Fibroblast of the conjunctiva (primary cell): ENCODE measurements at places on chromosomes 3 and 15.

- no peak for DNase-seq
These were observed 1058.5 kb downstream of the ROBO2 start for GRCh38 chr3:78098367-78098766.

DNA sequence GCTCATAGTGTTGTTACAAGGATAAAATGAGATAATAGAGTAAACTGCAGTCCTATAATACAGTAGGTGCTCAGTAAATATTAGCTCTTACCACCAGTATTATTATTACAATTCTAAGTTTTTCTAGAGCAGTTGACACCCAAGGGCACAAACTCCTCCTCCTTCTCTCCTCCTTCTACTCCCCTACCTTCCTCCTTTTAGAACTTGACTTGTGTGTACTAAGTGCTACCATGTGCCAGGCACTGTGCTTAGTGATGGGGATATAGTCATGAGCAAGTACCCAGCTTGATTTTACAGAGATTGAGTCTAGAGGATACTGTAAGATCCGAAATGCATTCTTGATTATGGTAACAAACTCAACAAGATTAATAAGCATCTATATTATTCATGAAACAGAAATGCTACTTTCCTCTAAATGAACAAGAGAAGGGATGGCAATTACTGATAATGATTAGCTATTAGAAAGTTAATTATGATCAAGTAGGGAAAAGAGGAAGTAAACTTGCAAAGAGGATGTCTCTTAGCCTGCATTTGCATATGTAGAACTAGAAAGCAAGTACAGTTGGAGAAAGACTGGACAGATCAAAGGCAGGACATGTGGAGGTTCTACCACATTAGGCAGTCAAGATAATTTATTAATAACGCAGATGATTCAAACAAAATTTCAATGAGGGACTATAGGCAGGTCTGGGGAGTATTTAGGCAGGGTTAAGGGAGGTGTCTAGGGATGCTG, 72.3 kb downstream of the CLDN11 start:
- no peak for DNase-seq

DNA sequence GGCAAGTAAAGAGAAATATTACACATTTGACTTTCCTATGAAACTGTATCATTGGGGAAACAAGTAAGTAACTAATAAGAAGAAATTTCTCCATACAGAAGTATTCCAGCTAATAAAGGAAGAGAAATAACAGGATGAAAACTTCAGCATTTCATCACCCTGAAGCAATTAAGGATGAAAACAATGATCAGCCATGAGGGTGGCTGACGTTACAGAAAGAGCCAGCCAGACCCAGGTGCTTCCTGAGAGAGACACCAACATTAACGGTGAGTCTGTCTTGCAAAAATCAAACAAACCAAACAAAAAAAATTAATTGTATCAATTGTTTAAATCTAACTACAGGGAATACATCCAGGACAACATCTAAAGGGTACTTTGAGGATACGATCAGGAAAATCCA, 190.0 kb downstream of the ARRDC4 start:
- DNase-seq = no peak

DNA sequence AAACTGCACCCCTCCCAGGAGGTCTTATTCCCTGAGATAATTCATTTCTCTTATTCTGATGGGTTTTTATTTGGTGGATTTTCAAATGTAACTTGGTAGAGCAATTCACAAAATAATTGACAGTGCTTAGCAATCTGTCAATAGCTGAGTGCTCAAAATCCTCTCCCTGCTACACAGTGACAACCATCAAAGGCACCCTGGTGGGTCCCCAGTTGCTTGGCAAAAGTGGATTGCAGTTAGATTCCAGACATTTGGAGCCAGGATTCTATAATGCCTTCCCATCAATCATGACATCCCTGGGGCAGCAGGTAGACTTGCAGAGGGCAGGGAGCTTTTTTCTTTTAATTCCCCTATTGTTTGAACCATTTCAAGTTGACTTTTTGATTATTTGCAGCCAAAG, 59.0 kb downstream of the FHIT start:
- DNase-seq = no peak

DNA sequence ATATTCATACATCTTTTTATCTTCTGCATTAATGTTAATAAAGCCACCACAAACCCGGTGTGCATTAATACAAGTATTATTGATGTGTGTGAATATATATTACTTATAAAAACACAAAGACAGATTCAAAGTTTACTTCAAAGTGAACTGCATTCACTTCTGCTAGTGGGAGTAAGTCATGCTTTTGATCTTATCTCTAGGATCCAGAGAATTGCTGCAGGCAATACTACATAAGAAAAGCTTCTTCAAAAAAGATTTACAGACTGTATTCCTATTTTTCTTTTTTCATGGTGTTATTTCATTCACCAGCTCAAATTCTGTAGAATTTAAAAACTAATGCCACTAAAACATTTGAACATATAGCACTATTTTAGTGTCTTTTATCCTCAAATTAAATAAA, 87.5 kb upstream of the CBLB start:
- DNase-seq = no peak

GRCh38 chr15:38745126-38745525, 180.5 kb upstream of the RASGRP1 start:
- DNase-seq = no peak

DNA sequence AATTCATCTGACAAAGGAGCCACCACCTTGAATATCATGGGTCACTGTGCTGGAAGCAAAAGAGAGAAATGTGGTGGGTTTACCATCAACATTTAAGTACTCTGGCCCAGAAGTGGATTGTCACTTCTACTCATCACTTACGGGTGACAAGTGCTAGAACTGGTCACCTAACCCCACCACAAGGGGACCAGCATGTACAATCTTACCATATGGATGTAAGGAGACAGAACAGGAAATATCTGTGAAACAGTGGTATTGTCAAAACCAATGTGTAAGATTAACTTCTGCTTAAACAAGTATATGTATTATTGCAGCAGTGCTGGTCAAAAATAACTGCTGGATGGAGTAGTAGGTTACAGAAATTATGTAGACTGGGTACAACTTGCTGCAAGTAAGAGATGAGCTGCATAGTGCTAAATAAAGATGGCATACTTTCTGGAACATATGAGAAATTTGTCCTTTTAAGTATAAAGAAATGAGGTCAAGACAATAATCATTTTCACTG, 171.8 kb downstream of the POTEB3 start:
- DNase-seq = no peak

DNA sequence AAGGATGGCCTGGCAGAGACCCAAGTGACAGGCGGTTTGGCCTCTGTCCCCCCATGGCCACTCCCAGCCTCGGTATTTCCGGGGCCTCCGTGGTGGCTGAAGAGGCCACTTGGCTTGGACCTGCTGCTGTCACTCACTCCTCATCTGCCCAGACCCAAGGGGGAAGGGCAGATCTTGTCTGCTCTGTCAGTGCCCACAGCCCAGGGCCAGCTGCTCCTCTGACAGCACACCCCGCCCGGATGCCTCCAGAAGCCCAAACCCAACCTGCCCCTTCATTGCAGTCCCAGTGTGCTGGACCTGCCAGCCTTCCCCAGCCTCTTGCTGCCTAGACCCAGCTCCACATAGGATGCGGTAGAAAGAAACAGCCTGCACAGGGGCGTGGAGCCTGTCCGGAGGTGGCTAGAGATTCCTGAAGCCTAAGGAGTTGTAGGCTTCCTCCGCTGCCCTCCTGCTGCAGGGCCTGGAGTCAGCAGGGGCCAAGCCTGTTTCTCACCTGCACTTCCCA, 52.0 kb downstream of the MAGEF1 start:
- no peak for DNase-seq

GRCh38 chr3:80643421-80643820, 875.6 kb upstream of the ROBO1 start:
- DNase-seq = no peak

GRCh38 chr3:181932039-181932438, 220.3 kb downstream of the SOX2 start:
- no peak for DNase-seq

DNA sequence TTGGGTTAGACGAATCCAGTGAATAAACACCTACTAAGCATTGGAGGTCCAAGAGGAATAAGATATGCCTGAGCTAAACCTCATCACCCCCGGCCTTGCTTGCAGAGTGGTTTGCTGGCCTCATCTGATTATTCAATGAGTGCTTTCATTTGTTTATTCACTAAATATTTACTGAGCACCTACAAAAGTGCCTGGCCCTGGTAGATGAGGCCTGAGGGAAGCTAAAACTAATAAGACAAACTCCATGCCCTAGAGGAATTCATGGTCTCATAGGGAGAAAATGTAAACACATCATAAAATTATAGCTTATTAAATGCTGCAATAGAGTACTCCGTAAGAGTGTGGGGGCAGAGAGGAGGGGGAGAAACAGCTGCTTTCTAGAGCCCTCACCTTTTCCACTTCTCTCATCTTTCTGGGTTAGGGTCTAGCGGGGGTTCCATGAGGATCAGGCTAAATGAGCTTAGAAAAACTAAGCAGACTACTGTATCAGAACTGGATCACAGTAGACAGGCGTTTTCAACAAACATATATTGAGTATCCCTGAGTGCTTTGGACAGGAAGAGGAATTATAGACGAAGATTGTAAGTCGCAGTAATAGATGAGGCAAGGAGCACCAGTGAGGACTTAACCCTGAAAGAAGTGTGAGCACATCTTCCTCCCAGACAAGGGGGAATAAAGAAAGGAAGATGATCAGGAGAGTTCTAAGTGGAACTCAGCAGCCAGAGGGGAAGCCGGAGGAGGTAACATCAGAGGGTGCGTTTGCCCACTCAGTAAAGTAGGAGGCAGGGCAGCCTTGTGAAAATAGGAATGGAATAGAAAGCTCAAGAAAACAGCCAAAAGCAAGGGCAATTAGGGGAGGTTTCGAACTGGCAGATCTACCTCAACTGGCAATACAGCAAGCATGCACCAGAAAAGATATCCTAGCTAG, 31.5 kb upstream of the LAMP3 start:
- DNase-seq = no peak

GRCh38 chr15:59703979-59704796, 15.1 kb upstream of the BNIP2 start:
- peak; percentile 10 for DNase-seq

GRCh38 chr15:63238796-63239195, 38.6 kb upstream of the APH1B start:
- peak; percentile 51 for DNase-seq

GRCh38 chr3:181948286-181948685, 236.6 kb downstream of the SOX2 start:
- DNase-seq = no peak

DNA sequence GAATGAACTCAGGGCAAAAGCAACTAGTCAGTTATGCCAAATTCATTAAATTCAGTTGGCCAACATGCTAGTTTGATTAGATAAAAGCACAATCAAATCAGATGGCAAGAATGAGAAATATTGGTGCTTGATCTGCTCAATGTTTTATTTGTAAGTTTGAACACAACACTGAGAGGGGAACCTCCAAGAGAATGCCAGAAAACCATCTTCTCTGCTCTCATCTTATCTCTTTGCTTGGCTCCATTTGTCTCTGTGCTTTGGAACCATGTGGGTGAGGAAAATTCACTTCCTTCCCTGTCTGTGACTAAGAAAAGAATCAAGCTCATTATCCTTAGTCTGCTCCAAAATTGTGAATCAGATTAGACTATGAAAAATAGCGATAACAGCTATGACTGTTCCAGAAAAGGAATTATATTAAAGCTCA, 43.6 kb upstream of the DCBLD2 start:
- DNase-seq = no peak

- DNase-seq = no peak
These were observed at the start of gene TMEM158 for GRCh38 chr3:45226206-45226915. TSS of gene TMEM158 (minus strand) at chr3:45226287. CDS start at chr3:45226027, 260 bp downstream.

- no peak for DNase-seq
These were observed 37.8 kb upstream of the SPTSSB start for GRCh38 chr3:161409069-161409468.

DNA sequence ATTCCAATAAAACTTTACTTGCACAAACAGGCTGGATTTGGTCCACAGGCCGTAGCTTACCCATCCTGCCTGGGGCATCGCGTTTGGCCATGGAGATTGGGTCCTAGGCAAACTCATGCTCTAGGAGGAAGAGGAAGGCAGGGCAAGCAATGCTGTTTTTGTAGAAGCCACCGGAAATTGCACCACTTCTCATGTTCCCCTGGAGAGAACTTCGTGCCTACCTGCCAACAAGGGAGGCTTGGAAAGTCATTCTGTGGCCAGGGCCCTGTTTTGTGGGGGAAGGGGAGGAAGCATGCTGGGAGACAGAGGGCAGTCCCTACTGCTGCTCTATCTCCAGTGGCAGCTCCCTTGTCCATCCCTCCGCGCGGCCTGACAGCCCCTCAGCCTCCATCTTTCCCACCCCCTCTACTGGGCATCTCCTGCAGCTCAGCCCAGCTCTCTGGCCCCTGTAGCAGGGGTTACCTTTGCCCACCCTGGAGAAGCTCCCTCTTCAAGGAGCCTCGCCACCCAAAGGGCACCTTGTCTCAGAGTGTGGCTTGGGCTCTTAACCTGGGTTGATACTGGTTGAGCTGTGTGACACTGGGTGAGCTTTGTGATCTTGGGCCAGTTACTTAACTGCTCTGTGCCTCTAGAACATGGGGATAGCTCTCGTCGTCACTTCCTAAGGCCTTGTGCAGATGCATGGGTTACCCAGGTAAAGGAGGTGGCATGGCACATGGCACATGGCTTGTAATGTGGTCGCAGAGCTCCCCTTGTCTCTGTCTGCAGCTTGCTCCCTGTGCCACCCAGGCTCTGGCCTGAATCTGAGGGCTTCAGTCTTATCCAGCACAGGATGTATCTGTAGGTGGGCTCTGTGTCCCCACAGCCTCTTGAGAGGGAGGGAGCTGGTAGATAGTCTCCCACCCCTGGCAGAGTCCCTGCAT, 6.1 kb downstream of the ABTB1 start:
- DNase-seq = no peak

DNA sequence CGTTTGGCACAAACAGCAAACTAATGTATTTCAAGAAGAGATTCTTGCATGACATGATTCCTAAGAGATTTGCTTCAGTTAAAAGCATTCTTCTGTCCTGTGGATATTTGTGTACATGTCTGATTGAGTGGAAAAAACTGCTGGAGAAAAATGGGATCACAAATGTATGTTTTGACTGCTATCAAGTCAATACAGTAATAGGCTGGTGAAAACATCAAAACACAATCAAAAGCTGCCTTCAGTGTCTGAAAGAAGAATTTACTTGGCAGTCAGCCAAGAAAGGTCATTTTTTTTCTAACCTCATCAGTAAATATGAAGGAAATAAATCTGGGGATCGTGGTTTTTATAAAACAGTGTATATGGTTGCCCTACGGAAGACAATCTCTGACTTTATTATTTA, 1214.8 kb downstream of the NSUN3 start:
- no peak for DNase-seq

GRCh38 chr3:37935756-37936666, 54.6 kb upstream of the VILL start:
- peak; percentile 75 for DNase-seq

DNA sequence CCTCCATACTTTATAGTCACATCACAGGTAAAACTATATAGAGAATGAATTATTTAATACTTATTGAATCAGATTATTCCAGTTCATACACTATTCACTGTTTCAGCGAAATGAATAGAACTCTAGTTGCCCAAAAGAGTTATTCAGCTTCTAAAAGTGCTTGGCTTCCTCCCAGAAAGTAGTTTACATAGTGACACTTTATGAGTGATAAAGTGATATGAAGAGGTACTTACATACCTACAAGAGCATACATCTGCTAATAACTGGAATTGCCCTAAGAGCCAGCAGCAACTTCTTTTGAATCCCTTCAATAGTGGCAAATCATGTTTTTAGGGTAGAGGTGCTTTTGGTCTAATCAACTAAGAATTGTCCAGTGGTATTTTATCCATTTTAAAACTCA, 635.1 kb upstream of the AGTR1 start:
- no peak for DNase-seq

- DNase-seq = no peak
These were observed 245.9 kb downstream of the NAALADL2 start for GRCh38 chr3:175105066-175105465.
